ENCODE measurements at places on chromosomes 1 and 21. TPM values are rescaled to one million over a fixed set of nuclear protein-coding genes. Genes with fewer than 3 reads are reported as not detected.

The GJA9 gene
- not detected for total RNA-seq

The FAM151A gene
- 0.15 TPM for total RNA-seq

The SAMD11 gene
- total RNA-seq, result 23.8 TPM

The ERRFI1 gene
- total RNA-seq, result 172 TPM

The EXO1 gene
- total RNA-seq, result 24.7 TPM

The BEND5 gene
- not detected for total RNA-seq

The TTLL7 gene
- total RNA-seq, result 2.6 TPM

The FCGR2B gene
- not detected for total RNA-seq

The S100A7A gene
- not detected for total RNA-seq

The MFAP2 gene
- 0.57 TPM for total RNA-seq

The ABCA4 gene
- total RNA-seq, result 0.04 TPM

The ADARB1 gene
- 5.6 TPM for total RNA-seq

The GREM2 gene
- total RNA-seq, result 0.08 TPM

The KLHDC8A gene
- 0.47 TPM for total RNA-seq

The TMEM52 gene
- total RNA-seq, result 0.82 TPM

The S100A8 gene
- total RNA-seq, result not detected

The LEMD1 gene
- total RNA-seq, result not detected

The PROX1 gene
- 0.18 TPM for total RNA-seq

The SLC1A7 gene
- not detected for total RNA-seq

The VAV3 gene
- 1.4 TPM for total RNA-seq
